RPMI8226 (cell line): ENCODE measurements at places on chromosomes 1 and 21.
A peak's percentile ranks its signal among the peaks of the same experiment; 100 is the strongest.

DNA sequence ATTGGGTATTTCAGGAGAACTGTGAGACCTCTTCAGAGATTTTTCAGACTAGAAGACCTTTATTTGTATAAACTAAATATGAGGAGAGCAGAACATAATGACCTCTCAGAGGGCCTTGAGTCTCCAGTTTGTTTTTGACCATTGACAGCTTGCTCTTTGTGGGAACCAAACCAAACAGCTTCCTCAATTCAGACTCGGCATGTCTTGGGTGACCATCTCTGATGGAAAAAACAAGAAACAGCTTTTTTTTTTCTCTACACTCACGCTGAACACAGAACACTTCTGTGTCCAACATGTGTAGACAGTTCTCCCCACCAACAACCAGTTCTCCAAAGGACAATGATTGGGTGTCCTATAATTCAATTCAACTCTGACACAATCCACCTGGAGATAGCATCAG, 11.5 kb downstream of the ATP1A4 start:
- no peak for DNase-seq

- DNase-seq, result peak; percentile 9
Observed at GRCh38 chr1:52054496-52055065, 410 bp downstream of the TXNDC12 start.

- DNase-seq, result no peak
Observed at GRCh38 chr1:111232134-111232533, 4.6 kb downstream of the CHI3L2 start.

- DNase-seq, result no peak
Observed at GRCh38 chr1:25933479-25934365, 27.5 kb upstream of the STMN1 start.

DNA sequence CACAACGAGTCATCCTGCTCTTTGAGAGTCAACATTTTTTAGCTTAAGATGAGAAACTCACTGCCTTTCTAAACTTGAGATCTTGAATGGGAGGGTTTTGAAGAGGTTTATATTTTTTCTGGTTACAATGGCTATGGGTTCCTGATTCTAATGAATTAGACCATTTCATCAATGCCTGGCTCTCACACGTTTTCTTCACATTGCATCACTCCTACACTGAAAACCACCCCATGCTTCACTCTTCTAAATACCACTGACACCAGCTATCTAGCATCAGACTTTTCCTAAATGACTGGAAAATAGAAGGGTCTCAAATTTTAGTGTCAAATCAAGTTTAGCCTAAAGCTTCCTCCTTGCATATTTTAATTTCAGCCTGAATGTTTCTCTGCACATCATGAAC, 606.1 kb upstream of the USP24 start:
- no peak for DNase-seq

DNA sequence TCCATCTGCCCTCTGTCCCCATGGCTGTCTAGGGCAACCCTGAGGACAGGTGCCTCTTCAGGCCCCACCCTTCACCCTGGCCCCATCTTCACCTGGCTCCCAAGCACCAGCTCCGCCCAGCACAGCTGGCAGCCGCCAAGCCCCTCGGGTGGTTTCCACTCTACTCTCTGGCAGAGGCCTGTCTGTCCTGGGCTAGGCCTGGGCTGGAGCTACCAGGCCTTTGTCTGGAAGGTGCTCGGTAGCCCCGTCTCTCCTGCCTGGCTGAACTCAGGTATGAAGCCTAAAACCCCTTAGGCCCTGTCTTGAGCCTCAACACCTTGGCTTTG, 17.4 kb downstream of the SDC3 start:
- no peak for DNase-seq

GRCh38 chr1:19337289-19337688, 25.2 kb downstream of the SLC66A1 start:
- no peak for DNase-seq

DNA sequence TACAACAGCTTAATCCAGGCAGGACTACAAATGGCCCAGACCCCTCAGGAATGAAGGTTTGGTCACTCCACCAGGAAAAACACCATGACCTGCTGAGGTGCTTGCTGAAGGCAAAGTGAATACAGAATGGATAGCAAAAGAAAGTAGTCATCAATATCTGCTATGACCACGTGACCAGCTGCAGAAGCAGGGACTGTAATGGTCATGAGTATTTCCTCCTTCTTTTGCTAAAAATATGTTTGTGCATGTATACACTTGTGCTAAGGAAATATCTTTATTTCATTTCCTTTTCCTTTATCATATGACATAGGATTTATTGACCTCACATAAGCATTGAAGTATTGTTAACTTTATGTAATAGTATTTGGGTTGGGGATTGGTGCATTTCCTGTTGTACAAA, 26.4 kb upstream of the GOLT1A start:
- no peak for DNase-seq

GRCh38 chr1:190578526-190578925, 100.9 kb upstream of the BRINP3 start:
- no peak for DNase-seq

DNA sequence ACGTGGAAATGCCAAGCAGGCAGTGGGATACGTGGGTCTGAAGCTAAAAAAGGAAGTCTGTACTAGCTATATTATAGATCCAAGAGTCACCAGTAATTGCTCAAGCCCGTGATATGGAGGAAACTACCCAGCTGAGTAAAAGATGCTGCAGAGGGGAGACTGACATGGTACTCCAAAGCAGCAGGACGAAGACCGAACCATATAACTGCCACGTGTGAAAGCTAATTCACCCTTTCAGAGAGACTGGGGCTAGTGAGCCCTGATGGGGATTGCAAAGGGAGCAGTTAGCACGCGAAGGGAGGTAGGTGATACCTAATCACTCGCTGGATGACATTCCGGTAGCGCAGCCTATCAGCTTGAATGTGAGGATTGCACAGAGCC, 316 bp downstream of the AP4B1 start:
- DNase-seq, result peak; percentile 5
